ENCODE measurements at places on chromosomes 2 and 18. TPM values are rescaled to one million over a fixed set of nuclear protein-coding genes. Genes with fewer than 3 reads are reported as not detected.

- H3K27me3 ChIP-seq: no peaks in the 10 kb centered on the region
- DNase-seq: peak; percentile 97
- peaks cover 14% of the 10 kb centered on the region for H3K4me1 ChIP-seq
- peak overlapping the region; percentile 35 for H3K27ac ChIP-seq
- no peak overlapping the region for H3K4me3 ChIP-seq
These were observed 128.2 kb upstream of the DNAJC10 start for GRCh38 chr2:182587831-182588230.

DNA sequence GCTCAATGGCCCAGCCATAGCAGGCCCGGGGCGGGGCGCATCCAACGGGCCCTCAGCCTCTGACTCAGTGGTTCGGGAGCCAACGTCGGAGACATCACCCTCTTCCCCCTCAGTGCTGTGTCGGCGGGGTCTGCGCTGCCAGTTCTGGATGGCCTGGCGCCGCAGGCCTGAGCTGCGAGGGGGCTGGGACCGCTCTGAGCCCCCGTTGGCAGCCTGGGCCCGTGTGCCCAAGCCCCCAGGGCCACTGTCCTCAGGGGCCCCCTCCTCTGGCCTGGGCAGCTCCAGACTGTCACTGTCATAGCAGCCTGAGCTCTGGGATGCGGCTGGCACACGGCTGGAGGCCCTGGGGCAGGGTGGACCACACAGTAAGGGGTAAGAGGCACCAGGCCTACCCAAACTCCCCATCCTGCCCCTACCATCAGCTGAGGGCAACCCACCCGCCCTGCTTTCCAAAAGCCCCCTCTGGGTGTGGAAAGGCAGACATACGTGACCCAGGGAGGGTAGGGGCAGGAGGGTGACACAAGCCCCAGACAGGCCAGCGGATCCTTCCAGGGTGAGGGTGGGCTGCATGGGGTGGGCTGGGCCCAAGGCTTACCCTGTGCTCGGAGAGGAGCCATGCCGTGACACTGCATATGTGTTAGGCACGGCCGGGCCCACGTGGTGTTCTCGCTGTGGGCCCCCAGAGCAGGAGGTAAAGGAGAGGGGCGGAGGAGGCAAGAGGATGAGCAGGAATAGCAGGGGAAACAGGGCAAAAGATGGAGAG lies 18.8 kb downstream of the FBXO41 start:
- H3K4me3 ChIP-seq: no peak overlapping the region
- H3K27me3 ChIP-seq: peaks cover 29% of the 10 kb centered on the region
- H3K4me1 ChIP-seq: peaks cover 5% of the 10 kb centered on the region
- no peaks in the 10 kb centered on the region for H3K36me3 ChIP-seq
- H3K27ac ChIP-seq: no peak overlapping the region
- DNase-seq: no peak

GRCh38 chr18:56747032-56747658 lies 96.0 kb downstream of the WDR7 start:
- H3K27me3 ChIP-seq: no peaks in the 10 kb centered on the region
- no peaks in the 10 kb centered on the region for H3K36me3 ChIP-seq
- no peak for DNase-seq
- no peaks in the 10 kb centered on the region for H3K4me1 ChIP-seq
- no peak overlapping the region for H3K4me3 ChIP-seq

DNA sequence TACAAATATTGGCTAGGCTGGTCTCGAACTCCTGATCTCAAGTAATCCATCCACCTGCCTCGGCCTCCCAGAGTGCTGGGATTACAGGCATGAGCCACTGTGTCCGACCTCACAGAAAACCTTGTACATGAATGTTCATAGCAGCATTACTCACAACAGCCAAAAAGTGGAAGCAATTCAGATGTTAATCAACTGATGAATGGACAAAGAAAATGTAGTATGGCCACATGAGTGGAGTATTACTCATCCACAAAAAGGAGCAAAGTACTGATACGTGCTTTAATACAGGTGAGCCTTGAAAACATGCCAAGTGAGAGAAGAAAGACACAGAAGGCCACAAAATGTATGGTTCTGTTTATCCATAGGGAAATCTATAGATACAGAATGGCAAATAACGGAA lies 20.6 kb downstream of the CEP192 start:
- H3K36me3 ChIP-seq: peaks cover 45% of the 10 kb centered on the region
- no peak overlapping the region for H3K27ac ChIP-seq

- H3K4me1 ChIP-seq: peaks cover 36% of the 10 kb centered on the region
- no peaks in the 10 kb centered on the region for H3K27me3 ChIP-seq
- no peak for DNase-seq
- H3K27ac ChIP-seq: no peak overlapping the region
- H3K36me3 ChIP-seq: no peaks in the 10 kb centered on the region
These were observed 85.5 kb downstream of the ACAA2 start for GRCh38 chr18:49727816-49728215.

GRCh38 chr2:37891846-37892435 lies 33.1 kb upstream of the RMDN2 start:
- no peak for DNase-seq
- no peak overlapping the region for H3K27ac ChIP-seq
- no peak overlapping the region for H3K4me3 ChIP-seq
- no peaks in the 10 kb centered on the region for H3K36me3 ChIP-seq

GRCh38 chr18:12516049-12516630 lies 108.4 kb downstream of the PRELID3A start:
- no peak overlapping the region for H3K27ac ChIP-seq
- no peaks in the 10 kb centered on the region for H3K36me3 ChIP-seq
- H3K27me3 ChIP-seq: no peaks in the 10 kb centered on the region
- H3K4me3 ChIP-seq: no peak overlapping the region

DNA sequence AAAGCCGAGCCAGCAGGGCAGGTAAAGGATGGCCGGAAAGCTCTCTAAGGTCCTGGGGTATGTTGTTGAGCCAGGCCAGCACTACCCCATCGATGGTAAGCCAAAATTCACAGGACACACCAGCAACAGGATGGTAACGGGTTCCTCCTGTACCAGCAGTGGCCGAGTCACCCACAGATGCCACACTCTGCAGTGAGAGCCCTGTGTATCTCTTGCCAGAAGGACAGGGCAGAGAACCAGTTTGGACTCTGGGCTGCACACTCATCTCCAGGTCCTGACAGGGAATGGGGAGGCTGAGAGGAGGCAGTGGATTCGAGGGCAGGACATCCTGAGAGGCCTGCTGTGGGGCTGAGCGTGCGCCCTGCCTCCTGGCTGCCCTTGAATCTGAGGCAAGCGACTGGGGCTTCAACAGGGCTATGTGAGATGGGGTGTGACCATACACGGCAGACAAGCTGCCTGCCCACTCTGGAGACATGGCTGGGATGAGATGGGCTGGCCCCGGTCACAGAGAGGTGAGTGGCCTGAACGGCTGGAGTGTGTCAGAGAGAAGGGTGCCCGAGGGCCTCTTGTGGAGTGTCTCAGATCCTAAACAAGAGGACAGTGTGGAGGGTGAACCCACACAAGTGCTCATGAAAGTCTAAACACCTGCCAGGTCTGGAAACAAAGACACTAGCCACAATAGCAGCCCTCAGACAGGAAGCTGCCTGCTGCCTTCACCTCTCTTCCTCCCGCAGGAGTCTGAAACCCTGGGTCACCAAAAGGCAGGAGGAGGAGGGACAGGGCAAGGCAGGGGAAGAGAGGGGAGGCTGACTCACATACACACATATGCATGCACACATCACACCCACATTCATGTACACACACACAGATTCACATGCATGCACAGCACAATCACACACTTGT lies 182.3 kb downstream of the LOXHD1 start:
- H3K27ac ChIP-seq: no peak overlapping the region
- no peak overlapping the region for H3K4me3 ChIP-seq
- no peak for DNase-seq
- no peaks in the 10 kb centered on the region for H3K36me3 ChIP-seq

GRCh38 chr18:78430131-78430758 lies 549.4 kb upstream of the SALL3 start:
- H3K4me1 ChIP-seq: no peaks in the 10 kb centered on the region
- H3K27ac ChIP-seq: no peak overlapping the region
- no peak overlapping the region for H3K4me3 ChIP-seq

DNA sequence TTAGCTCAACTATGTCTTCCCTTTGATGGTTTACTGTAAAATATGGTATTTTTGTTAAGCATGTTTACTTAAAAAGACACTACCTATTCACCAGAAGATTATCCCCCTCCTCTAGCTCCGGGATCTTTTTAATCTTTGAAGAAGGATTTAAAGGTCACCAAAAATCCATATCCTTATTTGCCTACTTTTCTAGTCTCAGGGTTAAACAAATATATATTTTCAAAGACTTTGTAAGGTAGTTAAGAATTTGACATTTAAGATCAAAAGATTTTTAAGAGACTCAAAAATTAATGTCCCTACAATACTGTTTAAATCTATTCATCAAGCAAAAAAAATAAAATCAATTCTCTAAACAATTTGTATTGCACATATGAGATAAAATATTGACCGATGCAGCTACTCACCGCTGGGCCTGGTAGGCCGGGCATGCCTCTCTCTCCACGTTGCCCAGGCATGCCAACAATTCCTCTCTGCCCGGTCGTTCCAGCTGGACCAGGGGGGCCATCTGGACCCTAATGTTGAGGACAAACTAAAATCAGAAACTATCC lies 76.1 kb downstream of the COL3A1 start:
- no peaks in the 10 kb centered on the region for H3K27me3 ChIP-seq
- no peak for DNase-seq
- H3K4me1 ChIP-seq: no peaks in the 10 kb centered on the region
- no peak overlapping the region for H3K27ac ChIP-seq
- no peak overlapping the region for H3K4me3 ChIP-seq

DNA sequence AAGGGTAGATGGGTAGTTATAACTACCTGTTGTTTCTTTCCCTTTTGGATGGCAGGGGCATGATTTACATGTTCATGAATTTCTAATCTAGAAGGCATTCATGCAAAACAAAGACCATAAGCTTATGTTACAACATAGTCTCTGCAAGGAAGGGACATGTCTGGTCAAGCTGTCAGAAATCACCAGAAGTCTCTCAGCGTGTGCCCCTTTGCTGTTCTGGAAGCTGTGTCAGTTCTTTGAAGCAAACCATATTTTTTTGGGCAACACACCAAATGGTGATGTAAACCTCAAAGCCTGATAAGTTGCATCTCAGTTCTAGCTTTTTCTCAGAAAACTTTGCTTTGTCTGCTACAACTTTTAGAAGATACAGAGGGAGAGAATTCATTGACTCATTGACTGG lies 173.5 kb upstream of the CTAGE1 start:
- no peaks in the 10 kb centered on the region for H3K36me3 ChIP-seq
- H3K4me1 ChIP-seq: peaks cover 10% of the 10 kb centered on the region
- peak overlapping the region; percentile 50 for H3K27ac ChIP-seq
- no peaks in the 10 kb centered on the region for H3K27me3 ChIP-seq

GRCh38 chr2:186442885-186443284 lies 43.2 kb upstream of the ZC3H15 start:
- no peaks in the 10 kb centered on the region for H3K27me3 ChIP-seq
- no peaks in the 10 kb centered on the region for H3K4me1 ChIP-seq
- H3K27ac ChIP-seq: no peak overlapping the region
- no peak for DNase-seq
- no peak overlapping the region for H3K4me3 ChIP-seq

DNA sequence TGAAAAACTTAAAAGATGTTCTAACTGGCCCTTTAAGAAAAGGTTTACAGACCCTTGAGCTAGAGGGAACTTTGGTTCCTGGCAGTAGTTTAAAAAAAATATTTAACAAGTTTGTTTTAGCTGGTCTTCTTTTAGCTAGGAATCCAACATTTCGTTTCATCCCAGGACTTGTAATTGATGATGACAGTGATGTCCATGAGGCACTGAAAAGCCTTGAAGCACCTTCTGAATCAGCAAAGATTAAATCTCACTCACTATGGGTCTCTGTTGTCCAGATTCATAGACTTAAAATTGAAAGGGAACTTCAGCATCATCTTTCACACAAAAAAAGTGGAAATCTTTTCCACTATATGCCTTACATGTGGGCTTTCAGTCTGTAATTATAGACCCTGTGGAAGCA lies 102.9 kb upstream of the ETAA1 start:
- H3K27me3 ChIP-seq: no peaks in the 10 kb centered on the region
- no peak overlapping the region for H3K27ac ChIP-seq
- no peak for DNase-seq
- no peak overlapping the region for H3K4me3 ChIP-seq

GRCh38 chr2:144654523-144654922 lies 134.6 kb upstream of the ZEB2 start:
- H3K4me3 ChIP-seq: no peak overlapping the region
- H3K4me1 ChIP-seq: peaks cover 5% of the 10 kb centered on the region
- no peaks in the 10 kb centered on the region for H3K36me3 ChIP-seq

- no peak for DNase-seq
- no peaks in the 10 kb centered on the region for H3K36me3 ChIP-seq
- no peak overlapping the region for H3K27ac ChIP-seq
- H3K4me3 ChIP-seq: no peak overlapping the region
These were observed 13.4 kb upstream of the CDC42EP3 start for GRCh38 chr2:37684809-37685208.

DNA sequence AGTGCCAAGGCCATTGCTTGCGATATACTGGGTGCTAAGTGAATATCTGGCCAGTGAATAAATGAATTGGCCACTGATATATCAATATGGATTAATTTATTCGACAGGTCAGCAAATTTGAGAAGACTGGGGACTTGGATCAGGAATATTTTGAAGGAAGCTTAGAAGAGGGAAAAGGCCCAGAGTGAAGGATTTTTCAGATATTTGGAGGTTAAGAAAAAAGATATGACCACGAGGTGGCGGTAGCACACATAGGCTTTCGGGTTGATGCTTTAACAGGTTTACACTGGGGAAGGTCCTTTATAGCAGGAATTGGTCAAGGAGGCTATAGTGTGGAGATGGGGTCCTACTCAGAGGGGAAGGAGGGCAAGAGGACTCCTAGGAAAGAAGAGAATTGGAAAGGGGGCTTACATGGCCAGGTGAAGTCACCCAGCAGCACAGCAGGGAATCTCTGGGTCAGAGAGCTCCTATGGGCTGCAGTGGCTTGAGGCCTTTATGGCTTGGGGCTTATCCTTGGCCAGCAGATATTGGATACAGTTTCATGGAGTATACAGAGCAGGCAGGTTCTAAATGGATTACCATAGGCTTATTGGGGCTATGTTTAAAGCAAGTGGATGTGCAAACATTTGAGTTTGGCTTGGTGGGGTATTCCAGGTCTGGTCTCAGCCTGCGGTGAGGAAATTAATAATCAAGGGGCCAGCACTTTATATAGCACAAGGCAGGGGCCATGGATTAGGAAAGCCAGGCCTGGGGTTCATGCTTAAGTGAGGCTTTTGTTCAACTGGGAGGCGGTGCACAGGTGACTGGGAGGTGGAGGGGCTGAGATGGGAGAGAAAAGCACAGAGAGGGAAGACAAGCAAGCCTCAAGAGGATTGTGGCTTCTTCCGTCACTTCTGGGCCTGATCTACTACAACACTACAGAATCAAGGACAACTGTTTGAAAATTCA lies 9.7 kb downstream of the IL1RN start:
- no peaks in the 10 kb centered on the region for H3K36me3 ChIP-seq
- H3K4me1 ChIP-seq: peaks cover 7% of the 10 kb centered on the region
- no peak overlapping the region for H3K27ac ChIP-seq
- DNase-seq: no peak

GRCh38 chr2:10240161-10240681 lies 62.5 kb upstream of the HPCAL1 start:
- no peak for DNase-seq
- no peak overlapping the region for H3K4me3 ChIP-seq
- no peaks in the 10 kb centered on the region for H3K27me3 ChIP-seq
- H3K4me1 ChIP-seq: peaks cover 2% of the 10 kb centered on the region

NOSTRIN gene
- total RNA-seq: not detected

TMEM127 gene
- total RNA-seq: 45.5 TPM

PLA2R1 gene
- 10.5 TPM for total RNA-seq

AFF3 gene
- 14.7 TPM for total RNA-seq

STAM2 gene
- 35.3 TPM for total RNA-seq

ANKRD29 gene
- total RNA-seq: 0.70 TPM

GATA6 gene
- 10.9 TPM for total RNA-seq

SLC25A52 gene
- not detected for total RNA-seq

ZSWIM2 gene
- total RNA-seq: not detected

CFAP65 gene
- 0.27 TPM for total RNA-seq

CCBE1 gene
- total RNA-seq: 4.1 TPM

TLX2 gene
- not detected for total RNA-seq

XIRP2 gene
- total RNA-seq: not detected

LYPD6 gene
- 1.1 TPM for total RNA-seq

OSBPL1A gene
- total RNA-seq: 27.7 TPM
